ENCODE measurements at places on chromosomes 4 and X.

DNA sequence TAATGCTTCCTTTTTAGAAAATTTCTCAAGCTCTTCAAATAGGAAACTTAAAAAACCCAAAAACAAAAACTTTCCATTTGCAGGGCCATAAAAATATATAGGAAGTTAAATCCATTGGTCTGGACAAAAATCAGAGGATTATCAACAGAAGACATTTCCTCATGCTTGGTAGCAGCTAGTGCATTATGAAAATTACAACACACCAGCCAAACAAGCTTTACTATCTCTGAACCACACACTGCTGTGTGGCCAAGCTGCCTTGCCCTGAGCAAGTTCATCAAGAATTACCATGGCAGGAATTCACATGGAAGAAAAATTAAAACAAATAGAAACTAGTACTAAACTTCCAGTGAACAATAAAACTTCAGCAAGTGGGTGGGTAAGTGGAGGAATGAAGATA is 3.6 kb downstream of the USP46 start:
- no peak for DNase-seq

DNA sequence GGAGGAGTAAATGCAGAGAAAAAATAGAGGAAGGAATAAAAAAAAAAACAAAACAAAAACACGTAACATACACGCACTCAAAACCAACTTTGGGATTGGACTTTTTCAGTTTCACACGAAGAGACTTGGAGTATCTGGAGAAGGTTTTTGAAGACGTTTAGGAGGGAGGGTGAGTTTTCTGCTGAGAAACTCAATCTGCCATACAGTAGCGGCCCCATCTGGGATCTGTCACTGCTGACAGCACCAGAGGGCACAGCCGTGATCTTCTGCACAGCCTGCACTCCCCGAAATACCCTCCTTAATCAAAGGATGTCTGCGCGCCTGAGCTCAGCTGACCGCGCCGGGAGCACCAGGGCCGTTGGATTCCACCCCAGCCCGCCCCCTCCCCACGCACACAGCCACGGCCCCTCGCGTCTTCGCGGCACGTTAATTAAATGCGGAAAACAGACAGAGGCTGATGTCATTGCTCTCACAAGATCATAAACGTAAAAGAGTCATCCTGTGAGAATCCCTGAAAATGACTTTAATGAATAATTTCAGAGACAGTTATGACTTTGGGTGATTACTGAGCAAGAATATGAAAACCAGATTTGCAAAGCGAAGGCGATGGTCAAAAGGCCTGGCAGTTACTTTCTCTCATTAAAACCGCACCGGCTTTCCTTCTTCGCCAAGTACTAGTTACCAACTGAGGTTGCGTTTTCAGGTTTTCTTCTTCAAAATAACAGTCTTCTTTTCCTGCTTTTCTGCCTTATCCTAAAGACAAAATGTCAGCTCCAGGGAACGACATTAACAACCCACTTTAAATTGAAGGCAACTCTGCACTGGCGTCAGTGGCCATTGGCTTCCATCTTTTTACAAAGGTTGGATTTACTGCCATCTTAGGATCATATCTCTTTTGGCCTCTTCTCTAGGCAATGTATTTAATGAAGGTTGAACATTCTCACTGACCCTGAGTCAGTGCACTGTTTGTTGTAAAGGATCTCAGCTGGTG is 10.6 kb downstream of the HAND2 start:
- no peak for DNase-seq

DNA sequence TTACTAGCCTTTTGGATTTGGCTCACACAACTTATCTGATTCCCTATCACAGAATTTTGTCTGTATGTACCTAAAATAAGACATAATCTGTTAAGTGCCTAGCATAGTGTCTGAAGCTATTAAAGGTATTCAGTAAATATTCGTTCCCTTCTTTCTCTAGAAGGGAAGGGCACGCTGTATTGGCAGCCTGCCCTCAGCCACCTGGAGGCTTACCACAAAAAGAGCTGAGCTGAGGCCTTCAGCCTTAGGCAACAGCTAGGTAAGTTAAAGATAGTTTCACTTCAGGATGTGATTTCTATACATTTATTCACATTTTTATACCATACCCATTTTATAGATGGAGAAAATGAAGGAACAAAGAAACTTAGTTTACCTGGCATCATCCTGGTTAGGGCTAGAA is 400.0 kb upstream of the LCORL start:
- no peak for DNase-seq

GRCh38 chr4:100361336-100361735 is 156.5 kb downstream of the EMCN start:
- DNase-seq: no peak

DNA sequence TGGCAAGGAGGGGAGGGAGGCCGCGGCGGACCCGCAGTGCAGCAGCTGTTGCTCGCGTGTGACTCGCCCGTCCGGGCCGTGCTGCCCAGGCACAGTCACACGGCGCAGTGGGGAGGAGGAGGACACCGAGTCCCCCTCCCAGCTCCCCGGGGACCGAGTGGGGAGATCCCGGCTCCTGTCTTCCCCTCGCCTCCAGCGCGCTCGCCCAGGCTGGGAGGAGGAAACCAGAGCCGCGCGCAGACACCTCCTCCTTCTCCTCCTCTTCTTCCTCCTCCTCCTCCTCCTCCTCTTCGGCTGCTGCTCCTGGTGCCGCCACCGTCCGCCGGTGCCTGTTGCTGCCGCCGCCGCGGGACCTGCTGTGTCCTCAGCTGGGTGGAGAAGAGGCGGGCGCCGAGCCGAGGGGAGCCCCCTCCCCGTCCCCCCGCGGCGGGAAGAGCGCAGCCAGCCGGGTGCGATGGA is at the start of gene TBC1D1:
TBC1D1 (plus strand) TSS at position 284 of the 459 bp plus-strand sequence. CDS start 11,012 bp downstream, outside the sequence.
- DNase-seq: no peak

GRCh38 chr4:128475597-128475996 is 188.0 kb upstream of the PGRMC2 start:
- DNase-seq: no peak

DNA sequence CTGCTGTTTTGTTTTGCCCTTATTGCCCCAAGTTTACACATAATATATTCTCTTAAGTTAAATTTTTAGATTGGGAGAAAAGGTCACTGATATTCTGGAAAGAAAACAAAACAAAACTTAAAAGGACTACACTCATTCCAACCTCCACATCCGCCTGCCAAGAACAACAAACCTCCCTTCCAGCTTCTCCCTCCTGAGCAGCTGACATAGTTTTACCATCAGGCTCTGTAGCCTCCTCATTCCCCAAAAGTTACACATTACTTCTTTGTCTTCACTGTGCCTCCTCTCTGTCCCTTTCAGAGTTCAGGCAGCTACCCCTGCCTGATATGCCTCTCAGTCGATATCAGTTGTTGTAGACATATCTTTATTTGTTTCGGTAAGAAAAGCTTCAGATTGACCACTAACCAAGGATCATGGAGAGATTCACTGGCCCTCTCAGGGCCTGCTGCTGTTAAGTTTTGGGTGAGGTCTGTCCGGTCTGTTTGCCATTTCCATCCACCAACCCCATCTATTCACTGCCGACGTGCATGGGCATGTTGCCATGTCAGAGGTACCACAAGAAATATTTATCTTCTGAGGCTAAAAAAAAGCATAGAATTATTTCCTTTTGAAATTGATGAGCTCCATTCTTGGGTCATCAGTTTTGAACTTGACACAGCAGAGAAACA is 164.1 kb downstream of the GASK1B start:
- DNase-seq: no peak

GRCh38 chr4:144209491-144209890 is 69.0 kb upstream of the GYPA start:
- no peak for DNase-seq

GRCh38 chr4:151296227-151296626 is 19.3 kb downstream of the PRSS48 start:
- no peak for DNase-seq

GRCh38 chrX:5163663-5164062 is 1065.0 kb downstream of the NLGN4X start:
- DNase-seq: no peak

- no peak for DNase-seq
Measured at GRCh38 chrX:100410901-100411801, 1.1 kb upstream of the PCDH19 start.

GRCh38 chrX:41457613-41458192 is 10.6 kb downstream of the NYX start:
- DNase-seq: no peak

GRCh38 chr4:8910822-8911315 is 39.2 kb upstream of the HMX1 start:
- DNase-seq: no peak

GRCh38 chr4:57661517-57662090 is 551.4 kb upstream of the IGFBP7 start:
- no peak for DNase-seq

- no peak for DNase-seq
Measured at GRCh38 chr4:152149745-152150144, 386.1 kb downstream of the FBXW7 start.

DNA sequence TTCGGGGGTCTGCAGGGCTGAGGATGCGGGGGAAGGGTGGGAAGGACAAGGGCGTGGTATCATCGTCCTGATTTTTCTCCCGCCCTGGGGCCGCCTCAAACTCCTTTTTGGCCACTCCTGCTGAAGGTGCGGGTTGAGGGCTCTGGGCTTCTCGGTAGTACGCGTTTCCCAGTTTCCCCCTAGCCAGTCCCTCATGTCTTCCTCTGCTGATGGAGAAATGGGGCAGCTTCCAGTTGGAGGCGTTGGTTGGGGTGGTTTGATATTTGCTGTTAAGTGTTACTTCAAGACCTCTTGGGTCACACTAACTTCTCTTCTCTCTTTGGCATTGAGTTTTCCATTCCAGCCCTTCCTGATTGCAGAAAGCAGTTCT is 482 bp downstream of the GSTCD start:
- DNase-seq: no peak

GRCh38 chrX:35711281-35711680 is 86.9 kb upstream of the MAGEB16 start:
- no peak for DNase-seq

GRCh38 chr4:150949342-150949741 is 65.7 kb downstream of the LRBA start:
- DNase-seq: no peak
